ENCODE measurements at places on chromosomes 7 and 10.

- no peak for DNase-seq
Observed at GRCh38 chr7:1598286-1598685, 28.5 kb upstream of the PSMG3 start.

DNA sequence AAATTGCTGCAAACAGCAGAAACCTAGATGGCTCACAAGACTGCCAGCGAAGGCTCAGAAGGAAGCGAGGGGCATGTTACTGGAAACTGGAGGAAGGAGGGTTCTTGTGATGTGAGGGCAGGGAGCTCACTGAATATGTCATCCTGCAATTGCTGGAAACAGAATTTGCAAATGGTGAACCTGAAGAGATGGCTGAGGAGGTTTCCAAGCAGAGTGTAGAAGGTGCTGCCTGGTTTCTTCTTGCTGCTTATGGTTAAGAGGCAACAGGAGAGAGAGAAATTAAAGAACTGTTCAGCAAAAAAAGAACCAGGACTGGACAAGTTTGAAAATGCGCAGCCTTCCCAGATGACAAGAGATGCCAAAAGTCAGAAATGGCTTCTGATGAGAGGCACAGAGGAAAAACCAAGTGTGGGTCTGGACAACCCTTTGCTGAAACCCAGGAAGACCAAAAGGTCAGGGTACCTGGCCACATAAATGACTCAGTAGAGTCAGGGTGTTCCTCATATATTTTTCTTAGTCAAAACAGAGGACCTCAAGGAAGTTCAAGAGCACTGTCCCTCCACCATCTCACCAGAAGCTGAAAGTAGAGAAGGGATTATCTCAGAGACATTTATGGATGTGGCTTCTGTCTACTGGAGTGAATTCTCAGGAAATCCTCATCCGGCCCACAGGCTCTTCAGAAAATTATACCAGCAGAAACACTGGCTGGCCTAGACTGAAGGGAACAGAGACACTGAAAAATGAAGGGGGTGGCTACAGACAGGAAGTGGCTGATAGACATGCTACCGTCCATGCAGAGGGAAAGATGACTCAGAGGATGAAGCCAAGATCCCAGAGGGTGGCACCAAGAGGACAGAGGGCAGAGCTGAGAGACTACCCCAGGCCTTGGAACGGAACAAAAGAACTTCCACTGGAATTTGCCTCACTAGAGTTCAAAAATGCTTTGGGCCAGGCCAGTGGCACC is 10.1 kb downstream of the PAPOLB start:
- DNase-seq: no peak

DNA sequence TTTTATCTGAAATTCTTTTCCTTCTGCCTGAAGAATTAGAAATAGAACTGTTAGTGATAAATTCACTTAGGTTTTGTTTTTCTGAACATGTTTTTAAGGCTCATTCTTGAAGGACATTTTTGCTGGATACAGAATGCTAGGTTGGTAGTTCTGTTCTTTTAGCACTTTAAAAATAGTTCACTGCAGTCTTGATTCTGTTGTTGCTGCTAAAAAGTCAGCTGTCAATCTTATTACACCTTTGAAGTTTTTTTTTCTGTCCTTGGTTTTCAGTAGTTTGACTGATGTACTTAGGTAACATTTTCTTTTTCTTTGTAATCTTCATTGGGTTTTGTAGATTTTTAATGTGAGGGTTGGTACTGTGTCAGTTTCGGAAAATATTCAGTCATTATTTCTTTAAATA is 48.7 kb downstream of the C1GALT1 start:
- DNase-seq: no peak

GRCh38 chr7:102120666-102121195 is 165.9 kb upstream of the SH2B2 start:
- DNase-seq: no peak

DNA sequence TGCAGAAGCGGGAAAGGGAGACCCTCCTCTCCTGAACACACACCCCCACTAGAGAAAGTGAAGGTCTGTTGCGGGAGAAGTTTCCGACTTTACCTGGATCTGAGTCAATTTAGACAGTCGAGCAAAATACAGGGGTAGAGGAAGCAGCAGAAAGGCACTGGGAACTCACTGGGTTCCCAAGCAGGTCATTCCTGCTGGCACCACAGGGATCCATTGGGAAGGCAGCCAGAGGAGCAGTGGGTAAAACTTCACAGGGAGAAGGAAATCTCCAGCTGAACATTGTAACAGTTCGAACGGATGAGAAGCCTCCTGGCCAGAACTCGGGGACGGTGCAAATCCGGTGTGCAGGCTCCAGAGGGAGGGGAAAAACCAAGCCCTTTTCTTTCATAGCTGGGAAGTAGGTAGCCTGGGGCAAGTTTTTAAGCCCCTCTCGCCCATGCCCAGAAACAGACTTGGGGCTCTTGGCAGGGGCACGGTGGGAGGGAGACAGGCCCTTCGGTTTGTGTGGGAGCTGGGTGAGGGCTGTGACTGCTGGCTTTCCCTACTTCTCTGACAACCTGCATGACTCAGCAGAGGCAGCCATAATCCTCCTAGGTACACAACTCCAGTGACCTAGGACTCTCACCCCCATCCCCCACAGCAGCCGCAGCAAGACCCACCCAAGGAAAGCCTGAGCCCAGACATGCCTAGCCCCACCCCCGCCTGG is 51.9 kb downstream of the DDC start:
- no peak for DNase-seq

- DNase-seq: no peak
Observed at GRCh38 chr7:87345962-87346371, 503 bp downstream of the CROT start.

DNA sequence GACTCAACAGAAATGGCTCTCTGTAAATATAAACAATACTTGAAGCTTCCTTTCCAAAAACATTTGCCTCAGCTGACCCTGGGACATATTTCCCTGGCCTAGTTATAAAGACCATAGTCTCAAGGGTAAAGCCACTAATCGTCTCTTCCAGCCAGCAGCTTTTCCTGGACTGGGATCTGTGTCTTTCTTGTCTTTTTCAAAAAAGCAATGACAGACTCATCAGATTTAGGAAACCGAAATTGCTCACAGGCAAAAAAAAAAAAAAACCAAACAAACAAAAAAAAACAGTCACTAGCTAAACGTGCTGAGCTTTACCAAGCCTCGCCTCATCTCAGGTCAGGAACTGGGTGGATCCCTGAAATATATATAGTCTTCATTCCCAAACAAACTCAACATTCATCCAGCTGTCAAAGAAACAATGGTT is 23.5 kb downstream of the STN1 start:
- DNase-seq: no peak

DNA sequence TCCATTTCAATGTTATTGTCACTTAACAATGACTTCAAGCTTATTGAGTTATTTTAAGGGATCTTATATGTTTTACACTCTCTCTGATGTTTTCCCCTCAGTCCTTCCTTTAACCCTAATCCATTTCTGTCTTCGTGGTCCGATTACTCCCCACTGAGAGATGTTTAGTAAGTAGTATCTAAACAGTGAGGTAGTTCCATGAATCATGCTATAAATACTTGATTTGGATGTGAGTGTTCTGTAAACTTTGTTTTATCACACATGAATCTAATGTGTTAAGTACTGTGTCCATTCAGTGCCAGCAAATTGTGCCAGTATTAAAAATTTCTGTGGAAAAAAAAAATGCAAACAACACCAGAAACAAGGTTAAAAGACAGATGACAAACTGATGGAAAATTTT is 18.6 kb downstream of the RPP30 start:
- DNase-seq: no peak

GRCh38 chr10:58886406-58886805 is 290.0 kb upstream of the PHYHIPL start:
- no peak for DNase-seq

All from NCI-H526 (cell line).